ENCODE measurements at places on chromosomes 3 and 15. TPM values are rescaled to one million over a fixed set of nuclear protein-coding genes. Genes with fewer than 3 reads are reported as not detected.

DNA sequence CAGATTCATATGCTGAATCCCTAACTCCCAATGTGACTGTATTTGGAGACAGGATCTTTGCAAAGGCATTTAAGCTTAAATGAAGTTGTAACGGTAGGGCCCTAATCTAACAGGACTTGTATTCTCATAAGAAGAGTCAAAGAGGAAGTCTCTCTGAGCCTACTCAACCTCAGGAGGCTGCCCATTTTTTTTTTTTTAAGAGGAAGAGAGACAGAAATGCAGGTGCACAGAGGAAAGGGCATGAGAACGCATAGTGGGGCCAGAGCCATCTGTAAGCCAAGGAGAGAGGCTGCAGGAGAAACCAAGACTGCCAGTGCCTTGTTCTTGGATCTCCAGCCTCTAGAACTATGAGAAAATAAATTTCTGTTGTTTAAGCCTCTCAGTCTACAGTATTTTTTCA lies 28.4 kb downstream of the ZNF860 start:
- no peak for DNase-seq

DNA sequence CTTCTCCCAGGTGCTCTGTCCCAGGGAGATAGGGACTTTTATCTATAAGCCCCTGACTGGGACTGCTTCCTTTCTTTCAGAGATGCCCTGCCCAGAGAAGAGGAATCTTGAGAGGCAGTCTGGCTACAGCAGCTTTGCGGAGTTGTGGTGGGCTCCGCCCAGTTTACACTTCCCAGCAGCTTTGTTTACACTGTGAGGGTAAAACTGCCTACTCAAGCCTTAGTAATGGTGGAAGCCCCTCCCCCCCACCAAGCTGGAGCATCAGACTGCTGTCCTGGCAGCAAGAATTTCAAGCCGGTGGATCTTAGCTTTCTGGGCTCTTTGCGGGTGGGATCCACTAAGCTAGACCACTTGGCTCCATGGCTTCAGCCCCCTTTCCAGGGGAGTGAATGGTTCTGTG lies 253.8 kb upstream of the ARL6 start:
- DNase-seq = no peak

DNA sequence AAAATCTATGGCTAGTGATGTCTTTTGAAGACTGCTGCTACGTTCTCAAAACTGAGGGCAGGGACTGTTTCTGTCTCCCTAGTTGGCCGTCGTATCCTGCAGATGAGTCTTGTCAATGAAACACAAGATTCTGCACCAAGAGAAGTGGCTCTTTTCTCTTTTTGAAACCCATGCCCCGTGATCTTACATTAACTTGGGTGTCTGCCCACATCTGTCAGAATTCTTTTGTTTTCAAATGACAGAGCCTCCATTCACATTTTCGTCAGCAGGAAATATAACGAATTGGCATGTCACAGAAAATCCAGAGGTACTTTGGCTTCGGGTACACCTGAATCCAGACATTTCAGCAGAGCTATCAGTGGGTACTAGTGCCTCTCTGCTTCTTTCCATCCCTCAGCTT lies 331.3 kb upstream of the PROK2 start:
- no peak for DNase-seq

DNA sequence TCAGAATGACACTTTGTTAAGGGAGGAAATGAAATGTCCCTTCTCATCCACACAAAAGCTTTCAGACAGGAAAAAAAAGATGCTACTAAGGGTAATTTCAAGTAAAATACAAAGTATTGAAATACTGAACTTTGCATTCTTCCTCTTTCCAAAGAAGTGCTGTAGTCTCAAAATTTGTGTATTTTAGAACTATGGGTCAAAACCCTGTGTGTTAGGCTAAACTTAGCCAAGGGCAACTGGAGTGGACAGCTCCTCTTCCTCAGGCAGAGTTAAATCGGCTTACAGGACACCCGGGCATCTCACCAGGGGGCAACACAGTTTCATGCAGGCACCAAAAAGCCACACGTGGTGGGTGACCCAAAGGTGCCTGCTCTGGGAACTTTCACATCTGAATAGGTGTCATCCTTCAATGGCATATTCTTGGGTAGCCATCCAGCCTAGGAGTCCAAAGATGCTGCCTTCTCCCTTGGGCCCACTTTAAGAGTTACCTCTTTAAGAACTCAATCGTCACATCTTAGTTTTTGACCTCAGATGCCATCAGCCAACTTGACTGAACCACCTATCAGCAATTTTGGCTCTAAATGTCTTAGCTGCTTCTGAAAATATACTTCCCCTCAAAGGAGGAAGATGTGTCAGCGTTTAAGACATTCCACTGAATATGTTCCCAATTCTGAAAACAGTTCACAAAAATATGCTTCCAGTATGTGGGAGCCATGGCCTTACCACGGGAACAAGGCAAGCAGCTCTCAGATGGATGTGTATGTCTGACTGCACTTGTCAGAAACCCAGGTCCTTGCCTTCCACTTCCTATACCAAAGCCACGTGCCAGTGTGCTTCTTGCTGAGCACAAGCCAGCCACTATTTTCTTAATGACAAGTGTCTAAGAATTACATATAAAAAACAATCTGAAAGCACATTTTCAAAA lies 32.2 kb upstream of the MUC13 start:
- no peak for DNase-seq

DNA sequence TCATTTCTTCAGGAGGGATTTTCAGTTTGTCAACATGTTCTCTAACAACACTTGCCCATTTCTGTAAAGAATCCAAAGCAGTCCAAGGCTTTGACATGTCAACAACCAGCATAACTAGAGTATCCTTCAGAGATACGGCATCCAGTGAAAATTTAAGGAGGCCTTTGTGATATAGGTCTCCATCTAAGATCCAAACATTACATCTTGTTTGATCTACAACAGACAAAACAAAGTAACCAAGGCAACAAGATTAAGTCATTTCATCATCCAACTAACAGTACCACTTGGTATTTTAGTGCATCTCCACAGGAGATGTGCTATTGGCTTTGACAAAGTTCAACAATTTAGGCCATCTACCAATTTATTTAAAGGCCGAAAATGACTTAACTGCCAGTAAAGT lies 25.8 kb downstream of the DYNC1LI1 start:
- DNase-seq = no peak

GRCh38 chr15:81338170-81339007 lies 14.4 kb upstream of the STARD5 start:
- DNase-seq = peak; percentile 51

- DNase-seq = no peak
Observed at GRCh38 chr3:123084738-123085237, 18.0 kb downstream of the PDIA5 start.

The RNU5B-1 gene
- not detected for total RNA-seq

Measured in ureter (tissue), 1 donor.